ENCODE measurements at places on chromosomes 12 and 14. TPM values are rescaled to one million over a fixed set of nuclear protein-coding genes. Genes with fewer than 3 reads are reported as not detected.

GRCh38 chr14:63299351-63300110 is 19.2 kb downstream of the GPHB5 start:
- DNase-seq: no peak

- DNase-seq: peak; percentile 9
These were observed 100.7 kb upstream of the RTL1 start for GRCh38 chr14:101004176-101004575.

- no peak for DNase-seq
These were observed 365 bp upstream of the ABHD4 start for GRCh38 chr14:22597771-22598098.

DNA sequence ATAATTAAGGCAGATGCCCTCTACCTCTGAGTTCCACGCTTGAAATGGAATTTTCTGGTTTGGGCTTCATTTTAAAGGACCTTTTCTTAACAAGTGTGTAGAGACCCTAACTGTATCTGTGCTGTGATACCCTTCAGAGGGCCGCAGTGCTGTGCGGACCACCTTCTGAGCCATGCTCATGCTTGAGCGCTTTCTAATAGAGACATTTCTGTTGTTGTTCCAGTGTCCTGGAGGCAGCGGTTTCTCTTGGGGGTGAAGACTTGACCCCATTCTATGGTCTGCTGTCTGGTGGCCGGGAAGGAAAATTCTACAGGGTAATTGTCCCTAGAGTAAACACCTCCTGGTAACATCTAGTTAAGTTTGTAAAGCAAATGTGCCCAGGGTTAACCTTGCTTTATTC is 46.7 kb upstream of the BCL7A start:
- no peak for DNase-seq

- DNase-seq: no peak
These were observed 8.7 kb downstream of the SYNE3 start for GRCh38 chr14:95507701-95508103.

DNA sequence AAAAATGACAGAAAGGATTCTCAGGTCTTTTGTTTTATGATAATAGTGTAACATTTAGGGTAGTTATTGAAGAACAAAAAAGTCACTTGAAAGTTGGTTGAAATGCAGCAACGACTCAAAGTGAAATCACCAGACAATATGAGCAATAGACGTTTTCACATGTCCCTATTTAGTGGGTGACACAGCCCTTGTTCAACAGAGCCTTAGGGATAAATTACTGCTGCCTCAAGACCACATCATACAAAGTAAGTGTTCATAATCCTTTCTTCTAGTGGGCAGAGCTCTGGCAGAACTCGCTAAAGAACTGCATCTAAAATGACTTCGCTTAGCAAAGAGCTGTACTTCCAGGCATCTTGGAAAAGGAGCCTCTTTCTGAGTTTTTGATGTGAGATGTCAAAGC is 128.5 kb upstream of the LMNTD1 start:
- no peak for DNase-seq

GRCh38 chr12:109920261-109920780 is 20.2 kb downstream of the TCHP start:
- DNase-seq: no peak

DNA sequence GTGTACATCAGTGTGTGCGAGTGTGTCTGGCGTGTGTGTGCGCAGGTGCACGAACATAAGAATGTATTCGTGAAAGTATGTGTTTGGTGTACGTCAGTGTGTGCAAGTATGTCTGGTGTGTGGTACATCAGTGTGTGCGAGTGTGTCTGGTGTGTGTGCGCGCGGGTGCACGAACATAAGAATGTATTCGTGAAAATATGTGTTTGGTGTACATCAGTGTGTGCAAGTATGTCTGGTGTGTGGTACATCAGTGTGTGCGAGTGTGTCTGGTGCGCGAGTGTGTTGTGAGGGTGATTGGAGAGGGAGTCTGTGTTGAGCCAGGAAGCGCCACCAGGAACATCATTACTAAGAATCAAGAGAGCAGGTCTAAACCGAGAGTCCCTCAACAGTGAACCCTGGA is 143.8 kb downstream of the BCL11B start:
- DNase-seq: no peak

DNA sequence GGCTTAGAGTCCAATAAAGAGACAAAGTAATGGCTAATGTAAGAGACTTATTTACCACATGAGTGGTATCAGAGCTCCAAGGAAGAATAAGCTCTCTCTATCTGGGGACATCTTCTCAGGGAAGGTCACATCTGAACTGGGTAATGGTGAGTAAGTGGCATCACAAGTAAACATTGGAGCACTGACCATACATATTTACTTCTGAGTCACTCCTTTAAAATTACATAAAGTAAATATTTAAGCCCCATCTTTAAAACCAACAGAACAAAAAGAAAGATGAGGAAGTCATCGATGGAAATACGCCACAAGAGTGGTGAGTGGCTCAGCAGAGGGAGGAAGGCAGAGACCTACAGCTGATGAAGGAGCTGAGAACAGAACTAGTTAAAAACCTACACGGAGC is 159.9 kb downstream of the DUSP6 start:
- no peak for DNase-seq

- no peak for DNase-seq
These were observed 165.5 kb upstream of the PLXNC1 start for GRCh38 chr12:93982771-93983315.

DNA sequence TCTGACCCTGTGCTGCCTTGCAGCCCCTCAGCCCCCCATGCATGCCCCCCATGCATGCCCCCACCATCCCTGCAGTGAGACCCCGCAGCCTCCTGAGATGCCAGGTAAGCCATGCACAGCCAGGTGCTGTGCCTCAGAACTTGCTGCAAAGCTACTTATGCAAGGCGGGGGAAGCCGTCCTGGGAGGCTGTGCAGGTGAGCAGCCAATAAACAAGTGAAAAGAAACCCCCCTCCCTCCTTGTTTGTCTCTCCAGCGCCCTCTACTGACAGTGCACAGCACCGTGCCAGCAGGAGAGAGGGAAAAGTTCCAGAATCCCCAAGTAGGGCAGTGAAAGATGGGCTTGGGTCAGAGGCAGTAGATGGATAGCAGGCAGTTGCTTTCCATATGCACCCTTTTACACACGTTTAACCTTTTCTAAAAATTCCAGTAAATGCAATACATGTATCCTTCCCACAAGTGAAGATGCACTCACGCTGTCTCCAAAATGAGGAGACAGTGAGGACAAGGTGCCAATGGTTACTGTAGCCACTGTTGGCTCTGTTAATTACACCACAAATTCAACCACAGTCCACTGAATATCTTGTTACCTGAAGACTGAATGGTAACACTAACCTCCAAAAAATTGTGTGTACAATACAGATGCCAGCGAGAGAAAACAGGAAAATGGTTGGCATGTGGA is 18.0 kb downstream of the TNFAIP2 start:
- DNase-seq: no peak

DNA sequence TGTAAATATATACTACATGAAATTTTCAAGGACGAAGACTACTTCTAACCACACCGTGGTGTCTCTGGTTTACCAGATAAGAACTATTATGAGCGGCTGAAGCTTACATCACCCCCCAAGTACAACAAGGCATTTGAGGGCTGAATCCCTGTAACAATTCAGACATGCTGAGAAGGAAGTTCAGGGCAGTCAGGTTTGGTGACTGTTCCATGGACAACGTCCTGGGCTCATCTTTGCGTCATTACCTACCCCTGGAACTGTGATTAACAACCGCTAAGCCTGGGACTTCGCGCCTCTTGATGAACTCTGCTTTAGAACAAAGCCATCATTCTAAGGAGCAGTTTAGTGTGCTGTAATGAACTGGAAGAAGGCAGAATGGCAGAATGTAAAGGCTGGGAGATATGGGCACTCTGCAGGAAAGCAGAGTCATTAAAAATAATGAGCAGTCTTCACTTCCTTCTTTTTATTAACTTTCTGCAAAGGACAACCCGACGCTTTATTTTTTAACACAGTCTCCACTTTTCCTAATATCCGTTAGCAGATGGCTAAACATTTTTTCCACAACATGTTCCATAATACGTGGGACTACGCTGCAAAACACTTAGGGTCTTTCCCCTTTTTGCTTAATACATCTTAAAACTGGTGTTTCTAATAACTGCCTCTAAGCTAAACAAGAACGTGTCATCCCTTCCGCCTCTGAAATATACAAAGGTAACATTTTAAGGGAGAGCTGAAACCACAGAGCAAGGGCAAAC is 263.2 kb downstream of the ADAMTS20 start:
- DNase-seq: no peak

- DNase-seq: no peak
These were observed 28.2 kb upstream of the FLRT2 start for GRCh38 chr14:85501751-85502150.

DNA sequence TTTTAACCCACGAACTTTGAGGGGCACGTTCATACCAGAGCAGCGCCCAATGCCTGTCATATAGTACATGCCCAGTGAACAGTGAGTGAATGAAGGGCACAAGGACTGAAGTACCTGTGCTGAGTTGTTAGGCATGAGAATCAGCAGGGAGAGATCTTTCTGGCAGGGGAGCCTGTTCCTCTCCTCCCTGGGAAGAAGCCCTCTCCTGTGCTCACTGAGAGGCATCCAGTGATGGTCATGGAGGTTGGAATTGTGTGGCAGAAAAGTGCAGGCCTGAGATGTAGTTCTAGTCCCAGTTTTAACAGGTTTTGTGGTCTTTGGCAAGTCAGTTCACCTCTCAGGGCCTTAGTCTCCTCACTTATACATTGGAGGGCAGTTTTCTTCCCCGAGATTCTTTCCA is 20.6 kb downstream of the TEAD4 start:
- no peak for DNase-seq

DNA sequence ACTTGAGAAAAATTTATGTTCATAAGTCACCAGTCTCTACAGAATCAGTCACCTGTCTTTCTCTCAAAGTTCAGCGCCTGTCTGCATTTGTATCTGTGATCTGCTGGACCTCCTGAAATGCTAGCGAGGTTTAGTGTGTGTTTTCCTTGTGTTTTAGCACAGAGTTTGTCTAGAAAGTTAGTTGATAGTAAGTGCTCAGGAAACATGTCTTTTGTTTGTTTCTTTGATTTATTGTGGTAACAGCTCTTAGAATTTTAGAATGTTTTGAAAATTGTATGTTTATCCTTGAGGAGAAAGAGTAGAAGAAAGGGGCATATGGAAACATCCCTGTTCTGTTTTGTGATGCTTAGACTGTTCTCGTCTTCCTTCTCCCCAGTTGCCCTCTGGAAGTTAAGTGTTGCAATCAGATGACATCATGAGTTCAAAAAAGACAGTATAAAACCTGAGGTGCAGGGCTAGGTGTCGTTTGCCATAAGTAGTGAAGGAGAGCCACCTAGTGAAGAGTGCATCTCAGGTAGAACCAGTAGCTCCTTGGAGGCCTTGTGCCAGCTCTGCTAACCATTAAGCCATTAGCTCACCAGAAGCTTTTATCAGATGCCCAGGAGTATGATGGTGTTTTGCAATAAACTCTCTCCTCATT is 44.8 kb downstream of the FBXW8 start:
- DNase-seq: peak; percentile 82

DNA sequence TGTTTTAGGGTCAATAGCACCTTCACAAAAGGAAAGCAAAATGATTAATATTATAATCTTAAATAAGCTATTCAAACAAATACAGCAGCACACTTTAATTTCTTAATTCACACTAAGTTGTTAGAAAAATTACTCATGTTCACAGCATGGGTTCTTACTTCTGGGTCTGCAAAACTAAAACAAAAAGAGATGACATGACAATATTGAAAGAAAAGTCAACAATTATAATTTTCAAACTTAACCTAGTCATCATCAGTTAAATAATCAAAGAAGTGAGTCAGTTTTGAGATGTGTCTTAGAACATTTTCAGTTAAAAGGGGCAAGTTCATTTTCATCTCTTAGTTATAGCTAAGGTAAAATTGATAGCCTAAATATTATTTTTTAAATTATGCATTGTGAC is 47.7 kb upstream of the RMST start:
- no peak for DNase-seq

- DNase-seq: no peak
These were observed 22.4 kb downstream of the BRI3BP start for GRCh38 chr12:125015680-125016310.

The GLIPR1 gene
- 44.4 TPM for total RNA-seq

The STAC3 gene
- total RNA-seq: 3.6 TPM

The CLEC2A gene
- total RNA-seq: not detected

The COL2A1 gene
- total RNA-seq: 0.09 TPM

The CYP46A1 gene
- total RNA-seq: 1.8 TPM

The OR5AU1 gene
- not detected for total RNA-seq

The AQP5 gene
- 1.6 TPM for total RNA-seq

The KLRK1 gene
- 5.0 TPM for total RNA-seq

The B4GALNT3 gene
- 26.4 TPM for total RNA-seq

The BCL2L14 gene
- 13.5 TPM for total RNA-seq

The NPFF gene
- total RNA-seq: not detected

All from mucosa of gallbladder (tissue), 1 donor.